ENCODE measurements at places on chromosomes 1 and 21.
A peak's percentile ranks its signal among the peaks of the same experiment; 100 is the strongest.

GRCh38 chr1:85171721-85172120 lies 29.1 kb downstream of the SYDE2 start:
- DNase-seq: no peak

GRCh38 chr1:208216062-208216461 lies 28.1 kb downstream of the PLXNA2 start:
- DNase-seq: no peak

DNA sequence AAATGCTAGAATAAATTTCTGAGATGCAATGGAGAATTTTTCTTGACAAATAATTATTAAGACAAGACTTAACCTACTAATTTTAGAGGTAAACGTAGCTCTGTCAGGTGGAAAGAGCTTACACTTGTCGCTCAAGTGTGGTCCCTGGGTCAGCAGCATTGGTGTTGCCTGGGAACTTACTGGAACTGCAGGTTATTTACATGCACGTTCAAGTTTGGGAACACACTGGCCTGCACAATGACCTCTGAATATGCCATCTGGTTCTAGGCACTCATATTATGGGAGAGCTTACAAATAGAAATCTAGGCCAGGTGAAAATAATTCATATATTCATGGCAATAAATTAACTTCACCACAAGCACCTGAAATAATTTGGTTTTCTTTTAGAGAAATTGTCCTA lies 88.5 kb upstream of the BCL9 start:
- DNase-seq: no peak

- DNase-seq: no peak
Observed at GRCh38 chr1:215501496-215501895, 65.6 kb upstream of the KCTD3 start.

- DNase-seq: no peak
Observed at GRCh38 chr1:234670967-234671626, 61.1 kb upstream of the IRF2BP2 start.

DNA sequence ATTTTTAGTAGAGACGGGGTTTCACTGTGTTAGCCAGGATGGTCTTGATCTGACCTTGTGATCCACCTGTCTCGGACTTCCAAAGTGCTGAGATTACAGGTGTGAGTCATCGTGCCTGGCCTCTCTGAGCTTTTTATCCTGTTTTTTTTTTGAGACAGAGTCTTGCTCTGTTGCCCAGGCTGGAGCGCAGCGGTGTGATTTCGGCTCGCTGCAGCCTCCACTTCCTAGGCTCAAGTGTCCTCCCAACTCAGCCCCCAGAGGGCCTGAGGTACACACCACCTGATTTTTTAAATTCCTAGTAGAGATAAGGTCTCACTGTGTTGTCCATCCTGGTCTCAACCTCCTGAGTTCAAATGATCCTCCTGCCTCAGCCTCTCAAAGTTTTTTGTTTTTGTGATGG lies 20.4 kb downstream of the SESN2 start:
- no peak for DNase-seq

DNA sequence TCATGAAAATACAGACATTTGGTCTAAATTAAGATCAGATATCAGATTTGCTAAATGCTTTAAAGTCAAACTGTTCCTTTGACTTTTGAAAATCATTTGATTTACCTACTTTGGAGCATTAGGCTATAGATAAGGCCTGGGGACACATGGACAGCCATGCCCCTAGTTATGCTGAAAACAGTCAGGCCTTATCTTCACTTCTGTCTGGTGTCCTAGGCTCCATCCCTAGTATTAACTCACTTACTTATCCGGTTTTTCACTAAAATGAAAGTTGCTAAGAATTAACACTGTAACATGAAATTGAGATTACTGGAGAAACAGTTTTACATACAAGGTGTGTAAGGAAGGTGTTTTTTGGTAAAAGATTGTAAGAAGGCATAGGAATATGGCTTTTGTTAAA lies 4.5 kb upstream of the CATSPERE start:
- DNase-seq: no peak

- DNase-seq: no peak
Observed at GRCh38 chr1:25854554-25854953, 4.7 kb downstream of the AUNIP start.

- no peak for DNase-seq
Observed at GRCh38 chr1:82731216-82731615, 930.5 kb downstream of the ADGRL2 start.

GRCh38 chr1:42756956-42757891 lies 9.6 kb downstream of the P3H1 start:
- peak; percentile 75 for DNase-seq

DNA sequence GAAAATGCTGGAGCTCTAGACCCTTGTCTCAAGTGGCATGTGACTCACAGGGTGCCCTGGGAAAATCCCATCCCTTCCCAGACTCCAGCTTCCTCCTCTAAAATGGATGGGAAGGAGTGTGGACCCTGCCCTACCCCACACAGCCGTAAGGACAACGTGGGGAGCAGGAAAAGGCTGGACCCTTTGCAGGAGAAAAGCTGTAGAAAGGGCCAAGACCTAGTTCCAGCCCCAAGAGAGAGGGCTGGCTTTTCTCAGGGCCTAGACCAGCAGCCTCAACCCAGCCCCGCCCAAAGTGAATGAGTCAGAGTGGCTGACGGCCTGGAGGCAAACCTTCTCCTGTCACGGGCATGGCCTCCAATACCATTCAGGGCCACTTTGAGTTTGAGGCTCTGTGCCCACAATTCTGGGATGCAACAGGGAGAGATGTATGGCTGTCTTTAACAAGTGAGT lies 1.1 kb downstream of the LAMB3 start:
- DNase-seq: peak; percentile 86

- DNase-seq: no peak
Observed at GRCh38 chr1:108124622-108125311, 75.4 kb downstream of the SLC25A24 start.
